Activated CD4-positive, CD25-positive, alpha-beta regulatory T cell (primary cell): ENCODE measurements at places on chromosomes 12 and 14.

DNA sequence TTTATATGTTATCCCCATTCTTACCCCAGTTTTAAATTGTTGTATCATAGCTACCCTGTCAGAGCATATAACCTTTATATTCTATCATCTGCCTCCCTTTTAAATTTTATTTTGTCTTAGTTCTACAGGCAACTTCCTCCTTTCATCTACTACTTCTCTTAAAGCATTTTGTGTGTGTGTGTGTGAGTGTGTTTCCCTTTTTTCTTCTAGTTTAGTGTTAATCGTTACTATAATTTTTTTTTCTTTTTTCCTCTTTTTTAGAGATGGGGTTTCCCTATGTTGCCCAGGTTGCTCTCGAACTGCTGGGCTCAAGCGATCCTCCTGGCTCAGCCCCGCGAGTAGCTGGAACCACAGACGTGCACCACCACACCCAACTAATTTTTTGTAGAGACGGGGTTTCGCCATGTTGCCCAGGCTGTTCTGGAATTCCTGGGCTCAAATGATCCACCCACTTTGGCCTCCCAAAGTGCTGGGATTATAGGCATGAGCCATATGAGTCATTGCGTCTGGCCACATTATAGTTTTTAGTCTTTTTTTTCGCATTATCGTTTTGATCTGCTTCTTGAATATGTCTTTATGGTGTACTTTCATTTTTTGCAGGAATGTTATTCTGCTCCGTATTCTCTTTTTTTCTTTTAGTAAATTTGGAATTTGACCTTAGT, 33.1 kb upstream of the FBXO34 start:
- DNase-seq = no peak

GRCh38 chr14:65177551-65177950, 75.2 kb upstream of the MAX start:
- DNase-seq = no peak

DNA sequence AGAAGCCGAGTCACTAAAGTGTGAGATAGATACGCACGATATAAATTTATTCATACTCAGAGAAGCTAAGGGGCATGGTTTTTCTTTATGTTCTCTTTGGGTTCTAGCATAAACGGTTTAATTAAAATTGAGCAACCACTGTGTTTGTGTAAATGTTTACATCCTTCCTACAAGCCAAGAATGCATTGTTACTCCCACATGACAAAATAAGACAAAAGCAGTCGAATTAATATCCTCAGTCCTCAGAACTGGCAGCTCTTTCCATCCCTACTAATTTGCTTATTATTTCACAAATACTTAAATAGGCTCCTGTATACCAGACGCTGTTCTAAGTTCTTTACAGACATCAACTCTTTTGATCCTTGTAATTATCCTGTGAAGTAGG, 32.0 kb downstream of the SSPN start:
- DNase-seq = no peak

- no peak for DNase-seq
Measured at GRCh38 chr12:544142-544541, 84.4 kb downstream of the B4GALNT3 start.

DNA sequence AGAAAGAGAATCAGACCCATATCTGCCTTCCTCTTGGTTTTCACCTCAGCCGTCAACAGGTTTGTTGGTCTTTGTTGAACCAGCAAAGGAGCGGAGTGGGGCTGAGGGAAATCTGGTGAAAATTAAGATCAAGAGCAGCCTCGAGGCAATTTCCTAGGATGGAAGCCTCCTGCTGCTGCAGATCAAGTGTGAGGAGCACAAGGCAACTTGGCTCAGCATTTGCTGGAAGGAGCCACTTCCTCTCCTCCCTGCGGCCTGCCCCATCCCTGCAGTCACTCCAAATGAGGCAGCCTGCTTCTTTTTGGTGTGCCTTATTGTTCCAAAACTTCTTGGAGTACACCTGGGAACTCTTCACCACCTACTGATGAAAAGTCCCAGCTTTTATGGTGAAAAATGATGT, 4.9 kb downstream of the TC2N start:
- no peak for DNase-seq

GRCh38 chr12:127803545-127803944, 463.4 kb upstream of the TMEM132C start:
- DNase-seq = no peak

DNA sequence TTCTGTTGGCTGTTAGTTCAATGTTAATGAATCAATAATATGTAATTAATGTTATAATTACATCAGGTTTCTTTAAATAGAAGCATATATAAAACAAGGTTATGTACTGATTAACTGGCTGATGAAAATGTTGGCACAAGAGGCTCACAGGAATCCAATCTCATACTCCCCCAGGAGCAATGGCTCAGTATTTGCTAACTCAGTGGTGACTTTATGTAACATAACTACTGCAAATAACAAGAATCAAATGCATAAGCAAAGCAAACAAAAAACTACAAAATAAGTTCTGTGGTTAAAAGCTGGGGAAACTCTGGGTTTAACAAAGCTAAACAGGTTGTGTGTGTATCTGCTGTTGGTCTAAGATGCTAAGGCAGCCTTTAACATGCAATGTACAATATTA, 27.7 kb upstream of the BBS10 start:
- no peak for DNase-seq

GRCh38 chr12:12909228-12909994, 18.0 kb downstream of the GPRC5A start:
- no peak for DNase-seq

DNA sequence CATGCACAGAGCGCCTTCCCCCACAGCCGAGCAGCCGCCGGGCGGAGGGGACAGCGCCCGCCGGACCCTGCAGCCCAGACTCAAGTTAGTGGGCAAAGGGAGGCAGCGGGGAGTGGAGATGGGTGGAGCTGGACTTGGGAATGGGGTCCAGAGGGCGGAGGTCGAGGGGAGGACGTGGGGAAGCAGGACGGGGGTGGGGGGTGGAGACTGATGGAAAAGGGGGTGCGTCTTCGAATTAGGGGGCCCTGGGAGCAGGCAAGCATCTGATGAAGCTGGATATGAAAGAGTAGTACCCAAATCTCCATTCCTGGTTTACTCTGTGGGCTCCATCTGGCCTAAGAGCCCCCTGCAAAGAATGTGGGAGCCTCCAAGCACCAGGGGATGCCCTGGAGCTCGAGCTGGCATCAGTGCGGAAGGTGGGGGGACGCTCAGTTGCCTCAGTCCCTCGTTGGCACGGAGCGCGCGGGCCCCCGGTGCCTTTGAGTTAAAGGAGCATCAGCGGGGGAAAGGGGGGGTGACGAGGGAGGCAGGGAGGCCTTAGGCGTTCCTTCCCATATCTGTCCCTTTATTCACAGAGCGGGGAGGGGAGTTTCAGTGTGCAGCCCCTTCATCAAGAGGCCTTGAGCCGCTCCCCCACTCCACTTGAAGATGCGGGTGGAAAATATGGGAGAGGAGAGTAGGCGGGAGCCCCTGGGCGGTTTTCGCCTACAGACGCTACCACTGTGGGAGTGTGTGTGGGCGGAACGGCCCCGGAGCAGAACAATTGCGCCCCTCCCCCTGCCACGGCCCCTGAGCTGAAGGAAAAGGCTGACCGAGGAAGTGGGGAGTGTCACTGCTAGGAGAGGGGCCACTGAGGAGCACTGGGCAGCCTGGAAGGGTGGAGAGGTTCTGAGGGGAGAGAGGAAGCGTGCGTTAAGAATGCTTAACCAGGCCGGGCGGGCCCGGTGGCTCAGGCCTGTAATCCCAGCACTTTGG, 644 bp downstream of the NAB2 start:
- no peak for DNase-seq

GRCh38 chr12:114625294-114625851, 58.6 kb downstream of the TBX3 start:
- DNase-seq = no peak

GRCh38 chr12:66669541-66669940, 9.3 kb downstream of the GRIP1 start:
- no peak for DNase-seq

DNA sequence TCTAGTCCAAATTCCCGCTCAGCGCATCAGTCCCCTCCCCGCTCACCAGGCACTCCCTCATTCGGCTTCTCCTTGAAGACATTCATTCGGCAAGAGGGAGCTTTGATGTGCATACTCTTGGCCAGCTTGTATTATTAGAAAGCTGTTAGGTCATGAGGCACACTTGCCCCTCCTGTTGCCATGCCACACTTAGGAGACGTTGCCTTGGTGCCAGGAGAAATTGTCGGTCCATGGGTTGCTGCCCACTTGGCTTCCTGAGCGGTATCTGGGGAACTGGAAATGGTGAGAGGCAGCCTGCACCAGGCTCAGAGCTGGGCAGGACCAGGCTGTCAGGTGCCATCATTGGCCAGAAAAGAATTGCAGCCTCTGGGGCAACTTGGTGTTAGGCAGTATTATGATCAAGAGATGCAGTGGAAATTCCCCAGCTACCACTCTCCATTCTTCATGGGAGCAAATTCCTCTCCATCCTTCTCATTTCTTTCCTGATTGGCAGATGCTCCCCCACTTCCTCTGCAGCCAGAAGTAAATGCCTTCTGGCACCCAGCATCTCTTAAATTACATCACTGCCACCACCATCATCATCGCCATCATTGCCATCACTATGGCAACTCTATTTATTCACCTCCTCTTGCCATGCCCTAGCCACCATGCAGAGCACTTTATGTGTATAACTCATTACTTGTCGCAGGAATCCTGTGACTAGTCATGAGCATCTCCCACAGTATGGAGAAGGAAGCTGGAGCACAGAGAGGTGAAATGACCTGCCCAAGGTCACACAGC, 12.4 kb downstream of the CABP1 start:
- no peak for DNase-seq

DNA sequence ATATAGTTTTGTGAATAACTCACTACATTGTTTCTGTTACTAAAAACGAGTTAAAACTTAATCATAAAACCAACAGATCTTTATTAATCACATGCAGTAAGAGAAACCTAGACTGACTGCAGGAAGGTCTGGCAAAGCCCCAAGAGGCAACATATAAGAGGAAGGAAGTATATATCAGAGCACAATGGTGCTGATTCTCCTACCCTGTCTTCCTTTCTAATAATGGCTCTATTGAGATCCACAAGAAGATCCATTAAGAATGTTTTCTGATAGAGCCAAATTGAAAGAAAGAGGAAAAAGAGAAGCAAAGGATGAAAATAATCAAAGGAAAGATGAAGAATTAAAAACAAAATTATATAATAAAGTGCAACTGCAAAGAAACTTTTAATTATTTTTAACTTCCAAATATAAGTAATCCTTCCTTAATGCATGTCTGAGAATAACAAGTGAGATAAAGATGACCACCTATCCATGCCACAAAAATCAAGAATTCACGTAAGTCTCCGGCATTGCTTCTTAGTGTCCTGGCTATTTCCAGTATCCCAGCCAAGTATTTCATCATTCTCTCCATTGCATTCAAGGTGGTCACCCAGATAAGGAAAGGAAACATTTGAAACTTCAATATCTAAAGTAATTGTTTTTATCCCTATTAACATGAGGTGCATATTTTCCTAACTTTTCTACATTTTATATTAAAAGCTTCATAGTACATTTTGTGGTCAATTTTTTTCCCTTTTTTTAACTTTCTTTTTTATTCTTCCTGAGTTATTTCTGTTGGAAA, 62.2 kb downstream of the SOX5 start:
- no peak for DNase-seq

GRCh38 chr14:97262336-97262735, 465.2 kb downstream of the VRK1 start:
- DNase-seq = no peak

DNA sequence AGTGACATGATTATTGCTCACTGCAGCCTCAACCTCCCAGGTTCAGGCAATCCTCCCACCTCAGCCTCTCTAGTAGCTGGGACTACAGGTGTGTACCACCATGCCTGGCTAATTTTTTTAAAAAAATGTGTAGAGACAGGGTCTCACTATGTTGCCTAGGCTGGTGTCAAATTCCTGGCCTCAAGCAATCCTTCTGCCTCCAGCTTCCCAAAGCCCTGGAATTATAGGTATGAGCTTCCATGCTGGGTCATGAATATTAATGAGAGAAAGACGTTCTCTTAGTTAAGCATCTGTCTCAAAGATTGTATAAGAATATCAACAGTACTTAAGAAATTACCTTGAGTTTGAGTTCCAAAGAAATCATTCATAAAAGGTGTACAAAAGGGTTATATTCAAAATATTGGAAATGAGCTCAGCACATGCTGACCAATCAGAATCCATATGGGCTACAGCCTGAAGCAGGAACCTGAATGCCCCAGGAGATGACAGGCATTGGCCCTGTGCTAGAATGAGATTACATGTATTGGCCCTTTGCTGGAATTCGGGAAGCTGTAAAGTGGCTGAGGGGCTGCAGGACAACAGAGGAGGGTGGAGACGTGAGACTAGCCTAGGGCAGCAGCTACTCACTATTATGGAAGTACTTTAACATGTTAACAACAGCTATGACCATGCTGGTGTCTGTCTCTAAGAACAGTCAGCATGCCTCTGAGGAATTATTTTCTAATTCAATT, 157.0 kb upstream of the CPNE8 start:
- DNase-seq = no peak

- no peak for DNase-seq
Measured at GRCh38 chr12:12032260-12032791, 38.4 kb upstream of the BCL2L14 start.

DNA sequence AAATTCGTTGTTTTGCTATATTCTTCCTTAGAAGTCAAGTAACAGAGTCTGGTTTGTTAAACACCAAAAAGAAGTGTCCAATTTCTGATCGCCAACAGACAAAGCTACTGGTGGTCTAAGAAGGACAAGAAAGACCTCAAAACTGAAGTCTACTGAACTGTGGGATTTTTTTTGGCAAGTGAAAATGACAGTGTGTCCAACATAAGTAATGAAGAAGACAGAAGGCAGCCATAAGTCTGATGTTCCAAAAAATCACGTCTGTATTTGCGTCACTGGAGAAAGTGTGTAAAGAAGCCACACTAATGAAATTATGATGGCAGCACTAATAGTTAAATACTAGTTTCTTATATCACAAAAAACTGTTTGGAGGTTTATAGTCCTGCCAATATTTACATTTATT, 32.6 kb downstream of the WASHC3 start:
- no peak for DNase-seq

DNA sequence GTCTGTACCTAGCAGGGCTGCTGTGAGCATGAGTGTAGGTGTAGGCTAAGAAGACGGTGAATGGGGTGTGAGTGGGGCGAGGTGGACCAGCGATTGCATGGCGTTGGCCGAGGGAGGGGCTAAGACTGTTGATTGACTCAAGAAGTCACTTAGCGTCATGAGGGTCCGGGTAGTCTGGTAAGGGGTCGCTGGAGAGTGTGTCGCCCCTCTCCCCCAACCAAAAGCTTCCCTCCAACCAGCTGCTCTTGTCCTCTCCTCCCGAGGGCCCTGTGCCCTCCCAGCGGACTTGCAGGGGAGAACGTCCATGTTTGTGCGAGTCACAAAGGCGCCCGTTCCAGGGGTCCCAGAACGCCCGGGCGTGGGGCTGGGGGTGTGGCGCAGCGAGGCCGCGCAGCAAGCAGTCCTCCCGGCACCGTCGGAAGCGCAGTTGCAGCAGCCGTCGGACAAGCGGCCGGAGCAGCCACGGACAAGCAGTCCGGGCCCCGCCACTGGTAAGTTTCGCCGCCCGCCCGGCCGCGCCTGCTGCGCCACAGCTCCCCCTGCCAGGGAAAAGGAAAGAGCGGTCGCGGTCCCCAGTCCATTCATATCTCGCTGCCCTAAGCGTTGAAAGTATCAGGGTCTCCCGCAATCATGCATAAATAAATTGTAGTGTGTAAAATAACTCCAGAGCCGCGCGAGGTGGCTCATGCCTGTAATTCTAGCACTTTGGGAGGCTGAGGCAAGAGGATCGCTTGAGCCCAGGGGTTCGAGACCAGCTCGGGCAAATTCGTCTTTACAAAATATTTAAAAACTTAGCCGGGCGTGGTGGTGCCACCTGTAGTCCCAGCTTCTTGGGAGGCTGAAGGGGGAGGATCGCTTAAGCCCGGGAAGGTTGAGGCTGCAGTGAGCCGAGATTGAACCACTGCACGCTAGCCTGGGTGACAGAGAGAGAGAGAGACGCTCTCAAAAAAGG, at the start of gene CCDC63:
Gene CCDC63, plus strand, starts transcription at position 373 of the 952 bp plus-strand sequence. CDS start 5,968 bp downstream, outside the sequence.
- no peak for DNase-seq
